Left renal pelvis (tissue), 4 donors: ENCODE measurements at places on chromosomes 12 and 14. TPM values are rescaled to one million over a fixed set of nuclear protein-coding genes. Genes with fewer than 3 reads are reported as not detected.

The C12orf50 gene
- polyA plus RNA-seq, result 0.34 TPM

GRCh38 chr14:57254884-57255283 lies 13.8 kb downstream of the EXOC5 start:
- DNase-seq, result no peak

DNA sequence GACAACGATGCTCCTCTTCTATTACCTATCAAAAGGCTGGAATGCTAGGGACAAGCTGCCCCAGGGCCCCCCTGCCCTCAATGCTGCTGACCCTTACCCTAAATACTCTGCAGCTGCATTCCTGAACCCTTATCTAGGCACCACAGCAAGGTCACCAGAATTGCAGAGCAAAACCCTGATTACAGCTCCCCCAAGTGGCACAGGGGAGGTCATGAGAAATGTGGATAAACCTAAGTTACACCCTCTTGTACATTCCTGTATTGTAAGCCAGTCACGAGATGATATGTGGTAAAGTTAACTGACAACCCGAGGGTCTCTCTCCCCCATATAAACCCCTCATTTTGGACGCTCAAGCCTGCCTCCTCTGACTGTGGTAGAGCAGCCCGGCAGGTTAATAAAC lies 411.8 kb upstream of the STXBP6 start:
- no peak for DNase-seq

- DNase-seq, result no peak
Measured at GRCh38 chr12:15701206-15701605, 88.0 kb downstream of the EPS8 start.

GRCh38 chr14:106657460-106657859 lies 1131.1 kb downstream of the TMEM121 start:
- no peak for DNase-seq

GRCh38 chr14:23120541-23121251 lies 1.6 kb upstream of the CEBPE start:
- DNase-seq, result peak; percentile 72

- DNase-seq, result no peak
Measured at GRCh38 chr12:120092551-120093335, 23.8 kb downstream of the RAB35 start.

DNA sequence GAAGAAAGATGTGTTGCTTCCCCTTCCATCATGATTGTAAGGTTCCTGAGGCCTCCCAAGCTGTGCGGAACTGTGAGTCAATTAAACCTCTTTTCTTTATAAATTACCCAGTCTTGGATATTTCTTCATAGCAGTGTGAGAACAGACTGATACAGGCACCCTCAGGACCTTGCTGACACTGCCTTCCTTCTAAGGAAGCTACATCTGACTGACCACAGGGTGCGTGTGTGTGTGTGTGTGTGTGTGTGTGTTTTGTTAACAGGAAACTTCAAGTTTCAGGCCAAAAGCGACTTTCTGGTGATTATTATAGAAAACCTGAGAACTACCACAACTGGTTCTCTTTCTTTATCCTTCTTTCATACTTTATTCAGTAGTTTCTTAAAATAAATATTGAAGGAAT lies 149.0 kb downstream of the CAPZA3 start:
- no peak for DNase-seq

GRCh38 chr12:52181746-52182145 lies 10.1 kb downstream of the KRT80 start:
- no peak for DNase-seq

- no peak for DNase-seq
Measured at GRCh38 chr14:99850709-99851108, 57.5 kb downstream of the EML1 start.

DNA sequence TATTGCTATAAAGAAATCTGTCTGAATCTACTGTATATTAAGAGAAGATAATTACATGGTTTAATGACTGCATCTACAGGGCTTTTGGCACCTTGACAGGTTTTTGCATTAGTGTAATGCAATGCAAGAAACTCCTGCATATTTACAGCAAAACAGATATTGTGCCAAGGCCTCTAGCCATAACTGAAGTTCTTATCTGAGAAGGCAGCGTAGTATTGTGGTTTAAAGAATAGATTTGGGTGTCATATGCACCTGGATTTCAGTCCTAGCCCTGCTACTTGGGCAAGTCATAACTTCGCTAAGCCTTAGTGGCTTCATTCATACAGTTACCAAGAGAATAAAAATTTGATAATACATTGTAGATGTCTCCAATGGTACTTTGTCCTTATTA lies 350.1 kb downstream of the CCDC91 start:
- no peak for DNase-seq
